GM19239 (cell line): ENCODE measurements at places on chromosomes 3 and 15.
A peak's percentile ranks its signal among the peaks of the same experiment; 100 is the strongest.

- DNase-seq, result no peak
These were observed 72.0 kb downstream of the TFG start for GRCh38 chr3:100781301-100781700.

DNA sequence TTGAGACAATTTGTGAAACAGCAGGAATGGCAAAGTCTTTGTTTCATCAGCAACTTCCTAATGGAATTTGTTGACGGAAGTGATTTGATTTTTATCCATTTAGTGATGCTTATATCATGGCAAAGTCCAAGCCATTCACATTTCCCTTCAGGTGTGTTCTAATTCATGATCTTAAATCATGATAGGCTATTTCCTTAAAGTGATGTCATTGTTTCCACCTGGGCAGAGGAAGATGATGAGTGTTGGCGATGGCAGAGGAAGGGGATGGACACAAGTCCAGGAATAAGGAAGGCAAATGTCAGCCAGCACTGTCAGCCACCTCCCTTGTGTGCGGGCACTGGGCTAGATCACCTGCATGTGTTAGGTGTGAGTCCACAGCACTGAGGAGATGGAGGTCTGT is 49.9 kb downstream of the EEFSEC start:
- DNase-seq, result no peak

- DNase-seq, result no peak
These were observed 17.8 kb downstream of the PLD1 start for GRCh38 chr3:171792531-171792930.

DNA sequence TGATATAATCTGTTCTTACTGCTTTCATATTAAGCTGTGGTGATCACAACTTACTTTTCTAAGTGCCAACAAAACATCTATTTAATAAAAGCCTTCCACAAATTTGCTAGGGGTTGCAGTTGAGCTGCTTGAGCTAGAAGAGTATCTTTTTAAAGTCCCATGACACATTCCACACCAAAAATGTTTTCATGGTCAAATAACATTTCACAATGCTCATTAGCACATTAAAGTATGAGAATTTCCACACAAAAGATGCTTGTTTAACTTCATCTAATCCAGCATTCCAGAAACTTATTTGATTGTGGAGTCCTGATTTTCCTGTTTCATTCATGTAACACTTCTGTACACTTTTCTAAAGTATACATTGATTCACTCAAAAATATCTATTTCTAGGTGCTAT is 876.1 kb upstream of the CFAP20DC start:
- no peak for DNase-seq

- DNase-seq, result no peak
These were observed 1.3 kb downstream of the SACM1L start for GRCh38 chr3:45690336-45691035.

- DNase-seq, result no peak
These were observed 27.9 kb downstream of the EHD4 start for GRCh38 chr15:41944313-41944940.

GRCh38 chr3:58009026-58009748 is 965 bp downstream of the FLNB start:
- no peak for DNase-seq

- DNase-seq, result no peak
These were observed 10.0 kb upstream of the ARL8B start for GRCh38 chr3:5112043-5112442.

- DNase-seq, result no peak
These were observed 462.1 kb upstream of the ADAMTS9 start for GRCh38 chr3:65149877-65150276.

GRCh38 chr3:88142094-88142624 is 7.6 kb upstream of the C3orf38 start:
- DNase-seq, result no peak

GRCh38 chr3:174098746-174099145 is 701.2 kb downstream of the NLGN1 start:
- DNase-seq, result no peak

DNA sequence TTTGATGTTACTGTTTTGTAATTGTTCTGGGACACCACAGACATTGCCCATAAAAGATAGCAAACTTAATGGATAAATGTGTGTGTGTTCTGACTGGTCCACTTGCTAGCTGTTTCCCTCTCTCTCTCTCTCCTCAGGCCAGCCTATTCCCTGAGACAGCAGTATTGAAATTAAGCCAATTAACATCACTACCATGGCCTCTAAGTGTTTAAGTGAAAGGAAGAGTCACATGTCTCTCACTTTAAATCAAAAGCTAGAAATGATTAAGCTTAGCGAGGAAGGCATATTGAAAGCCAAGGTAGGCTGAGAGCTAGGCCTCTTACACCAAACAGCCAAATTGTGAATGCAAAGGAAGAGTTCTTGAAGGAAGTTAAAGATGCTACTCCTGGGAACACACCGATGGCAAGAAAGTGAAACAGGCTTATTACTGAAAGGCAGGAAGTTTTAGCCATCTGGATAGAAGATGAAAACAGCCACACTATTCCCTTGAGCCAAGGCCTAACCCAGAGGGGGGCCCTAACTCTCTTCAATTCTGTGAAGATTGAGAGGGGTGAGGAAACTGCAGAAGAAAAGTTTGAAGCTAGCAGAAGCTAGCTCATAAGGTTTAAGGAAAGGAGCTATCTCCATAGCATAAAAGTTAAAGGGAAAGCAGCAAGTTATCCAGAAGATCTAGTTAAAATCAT is 295.1 kb downstream of the CHST2 start:
- DNase-seq, result no peak

GRCh38 chr15:74400313-74400860 is 32.9 kb upstream of the CYP11A1 start:
- no peak for DNase-seq

DNA sequence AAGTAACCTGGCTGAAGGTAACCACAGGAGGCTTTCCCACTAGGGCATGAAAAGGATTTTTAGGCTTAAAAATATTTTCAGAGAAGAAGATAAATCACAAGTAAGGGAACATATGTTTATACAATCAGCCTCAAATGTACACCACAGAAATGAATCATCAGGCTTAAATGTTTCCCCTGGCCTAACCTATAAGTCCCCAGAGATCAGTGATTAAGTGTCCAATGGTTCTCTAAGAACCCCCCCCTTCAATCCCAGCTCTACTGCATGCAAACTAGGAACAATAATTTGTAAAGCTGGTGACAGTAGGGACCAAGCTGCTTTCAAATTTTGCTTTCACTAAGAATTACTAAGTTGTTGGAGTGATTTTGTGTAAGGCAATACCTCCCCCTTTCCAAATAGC is 431.6 kb upstream of the LMCD1 start:
- no peak for DNase-seq

DNA sequence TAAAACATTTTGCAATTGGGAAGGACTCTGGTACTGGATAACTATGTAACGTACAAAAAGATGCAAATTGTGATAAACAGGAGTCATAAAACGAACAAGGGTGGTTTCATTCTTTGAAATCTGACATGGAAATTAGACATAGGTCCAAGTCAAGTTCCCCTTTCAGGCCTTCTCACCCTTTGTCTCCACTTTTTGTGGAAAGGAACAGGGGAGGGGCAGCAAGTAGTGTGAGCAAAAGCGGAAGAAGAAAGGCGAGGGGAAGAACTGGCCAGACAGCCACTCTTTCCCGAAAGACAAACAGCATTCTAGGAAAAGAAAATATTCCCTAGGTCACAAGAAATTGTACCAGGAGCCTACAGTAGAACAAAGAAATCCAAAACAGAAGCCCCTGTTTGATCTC is 52.6 kb downstream of the MCF2L2 start:
- DNase-seq, result no peak

DNA sequence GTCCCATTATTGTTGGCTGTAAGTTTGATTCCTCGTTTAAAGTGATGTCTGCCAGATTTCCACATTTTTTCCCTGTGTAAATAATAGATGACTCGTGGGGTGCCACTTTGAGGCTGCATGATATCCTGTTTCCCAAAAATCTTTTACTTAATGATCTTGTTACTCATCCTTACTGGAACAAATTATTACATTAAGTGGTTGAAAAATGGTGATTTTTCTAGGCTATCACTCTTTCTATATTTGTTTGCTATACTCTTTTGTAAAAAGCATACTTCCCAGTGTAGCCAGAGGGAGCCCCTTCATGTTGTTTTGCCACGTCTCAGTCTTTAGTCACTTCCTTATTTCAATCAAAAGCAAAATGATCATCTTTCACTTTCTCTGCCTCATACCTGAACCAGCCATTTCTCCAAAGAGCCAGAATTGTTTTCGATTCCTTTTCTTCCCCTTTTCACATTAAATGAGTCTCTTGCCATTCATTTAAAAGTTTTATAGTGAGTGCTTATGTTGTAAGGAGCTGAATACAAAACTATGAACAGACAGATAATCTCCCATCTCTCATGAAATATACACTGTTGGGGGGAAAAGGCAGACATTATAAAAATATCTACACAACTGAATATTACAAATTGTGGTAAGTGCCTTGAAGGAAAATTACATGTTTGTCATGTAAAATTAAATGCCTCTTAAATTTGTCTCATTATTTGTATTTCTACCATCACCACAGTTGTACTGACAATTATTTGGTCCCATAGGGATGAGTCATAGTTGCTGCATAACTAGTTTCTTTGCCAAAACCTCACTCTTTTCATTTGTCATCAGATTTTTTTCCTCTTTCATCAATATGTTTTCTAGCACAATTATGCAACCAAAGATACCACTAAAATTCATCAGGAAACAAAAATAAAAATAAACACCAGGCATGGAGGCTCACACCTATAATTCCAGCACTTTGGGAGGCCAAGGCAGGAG is 41.5 kb downstream of the ADGRG7 start:
- peak; percentile 27 for DNase-seq

DNA sequence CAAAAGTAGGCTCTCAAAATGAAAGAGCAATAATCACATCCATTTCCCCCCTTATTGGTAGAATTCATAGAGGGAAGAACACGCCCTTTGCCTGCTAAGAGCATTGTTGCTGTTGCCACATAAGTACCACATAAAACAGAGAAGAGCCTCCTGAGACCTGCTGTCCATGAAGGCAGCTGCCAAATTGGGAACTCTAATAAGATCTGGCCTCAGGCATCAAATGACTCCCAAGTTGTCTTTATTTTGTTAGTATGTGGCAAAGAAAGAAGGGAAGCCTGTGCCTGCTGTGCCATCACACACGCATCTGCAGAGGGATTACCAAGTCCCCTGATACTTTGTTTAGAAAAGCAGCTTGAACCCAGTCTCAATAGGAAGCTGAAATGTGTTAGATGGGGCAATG is 23.9 kb downstream of the VGLL3 start:
- no peak for DNase-seq

DNA sequence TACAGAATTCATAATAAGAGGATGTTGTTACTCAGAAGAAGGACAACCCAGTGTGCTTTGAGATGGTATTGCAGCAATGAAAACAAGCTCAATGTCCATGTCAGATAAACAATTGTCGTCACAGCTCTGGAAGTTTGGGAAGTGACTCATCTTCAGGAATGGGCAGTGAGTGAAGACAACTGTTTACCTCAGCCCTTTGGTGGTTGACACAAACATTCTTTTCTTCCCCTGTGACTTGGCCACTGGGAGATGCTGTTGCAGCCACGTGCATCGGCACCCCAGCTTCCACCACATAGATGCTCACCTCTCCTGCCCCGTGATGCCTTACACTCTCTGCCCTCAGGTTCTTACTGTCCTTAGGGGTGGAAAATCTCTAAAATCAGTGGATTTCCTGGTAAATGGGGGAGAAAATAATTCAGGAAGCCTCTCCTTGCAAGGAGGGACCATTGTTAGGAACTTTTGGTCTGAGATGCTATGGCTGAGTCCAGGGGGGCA is 114.1 kb upstream of the GALNT15 start:
- DNase-seq, result no peak

- DNase-seq, result no peak
These were observed 11.4 kb downstream of the ZFAND6 start for GRCh38 chr15:80070840-80071239.

DNA sequence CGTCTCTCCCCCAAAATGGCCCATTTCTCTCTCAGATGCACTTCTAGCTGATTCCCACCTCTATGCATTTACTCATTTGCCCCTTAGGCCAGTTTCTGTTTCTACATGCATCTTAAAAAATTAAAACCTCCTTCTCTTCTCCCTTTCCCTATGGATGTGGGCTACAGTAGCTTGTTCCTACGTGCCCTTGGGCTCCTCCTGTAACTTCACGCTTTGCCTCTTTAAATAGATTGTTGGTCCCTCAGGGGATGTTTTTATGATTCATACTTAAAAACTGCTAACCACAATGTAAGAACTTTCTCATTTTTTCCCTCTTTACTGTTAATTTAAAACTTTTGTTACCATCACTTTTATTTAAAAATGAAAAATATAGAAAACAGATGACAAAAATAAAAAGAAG is 185.6 kb upstream of the MRPL3 start:
- no peak for DNase-seq

DNA sequence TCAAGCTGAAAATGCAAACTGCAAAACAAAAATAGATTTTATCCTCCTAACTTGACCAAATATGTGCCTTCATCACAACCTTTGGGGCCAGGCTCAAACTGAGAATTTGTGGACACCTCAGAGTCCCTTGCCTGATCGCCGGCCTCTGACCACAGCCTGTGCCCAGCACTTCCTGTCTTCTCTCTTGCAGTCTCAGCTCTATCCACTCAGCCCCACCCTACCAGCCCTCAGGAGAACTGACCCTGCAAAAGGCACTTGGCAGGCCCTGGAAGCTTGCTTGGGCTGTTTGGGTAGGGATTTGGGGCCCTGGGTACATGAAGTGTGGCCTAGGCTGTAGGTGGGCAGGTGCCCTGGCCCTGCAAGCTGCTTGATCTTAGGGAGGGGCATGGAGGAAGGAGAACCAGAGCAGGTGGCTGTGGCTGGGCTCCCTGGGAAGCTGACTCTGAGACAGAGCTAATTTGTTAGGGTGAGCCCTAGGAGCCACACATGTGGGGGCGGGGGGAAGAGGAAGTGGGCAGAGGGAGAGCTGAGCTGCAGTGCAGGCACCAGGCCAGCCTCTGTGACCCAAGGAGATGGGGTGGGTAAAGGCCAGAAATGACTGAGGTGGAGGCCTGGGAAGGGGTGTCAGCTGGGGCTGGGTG is 8.6 kb downstream of the CLEC3B start:
- no peak for DNase-seq

- no peak for DNase-seq
These were observed 149.1 kb downstream of the SEMA6D start for GRCh38 chr15:47866446-47866845.

DNA sequence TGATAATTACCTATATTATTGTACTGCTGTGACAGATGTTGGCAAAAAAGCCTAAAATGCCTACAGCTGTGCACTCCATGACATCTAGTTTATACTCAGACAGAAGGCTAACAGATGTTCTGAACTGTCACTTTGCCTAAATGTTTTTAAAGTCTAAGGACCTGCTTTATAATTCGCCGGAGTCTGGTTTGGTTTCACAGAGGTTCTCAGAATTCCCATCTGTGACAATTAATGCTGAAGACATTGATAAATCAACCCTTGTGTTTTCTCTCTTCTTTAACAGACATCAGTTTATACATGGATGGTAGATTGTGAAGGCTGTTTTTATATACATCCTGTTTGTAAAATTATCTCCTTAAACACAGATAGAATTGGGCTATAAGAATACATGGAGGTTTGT is 19.8 kb upstream of the SOX2 start:
- DNase-seq, result no peak

DNA sequence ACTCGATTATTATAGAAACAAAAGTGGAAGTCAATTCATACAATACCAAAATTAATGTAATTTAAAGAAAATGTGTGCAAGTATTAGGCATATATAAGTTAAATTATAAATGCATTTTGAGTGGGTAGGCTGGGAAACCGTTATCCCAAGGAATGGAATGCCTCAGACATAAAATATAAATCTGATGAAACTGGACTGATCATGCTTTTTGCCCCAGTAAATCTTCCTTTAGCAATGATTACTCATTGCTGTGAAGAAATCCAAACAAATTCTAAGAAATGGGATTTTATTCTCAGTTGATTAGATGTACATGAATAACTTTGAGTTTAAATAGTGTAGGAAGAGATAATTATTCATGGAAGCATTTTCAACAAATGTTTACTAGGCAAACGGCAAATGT is 185.5 kb upstream of the KCNMB2 start:
- no peak for DNase-seq
